NCI-H774 (cell line): ENCODE measurements at places on chromosomes 5 and 9.
A peak's percentile ranks its signal among the peaks of the same experiment; 100 is the strongest.

DNA sequence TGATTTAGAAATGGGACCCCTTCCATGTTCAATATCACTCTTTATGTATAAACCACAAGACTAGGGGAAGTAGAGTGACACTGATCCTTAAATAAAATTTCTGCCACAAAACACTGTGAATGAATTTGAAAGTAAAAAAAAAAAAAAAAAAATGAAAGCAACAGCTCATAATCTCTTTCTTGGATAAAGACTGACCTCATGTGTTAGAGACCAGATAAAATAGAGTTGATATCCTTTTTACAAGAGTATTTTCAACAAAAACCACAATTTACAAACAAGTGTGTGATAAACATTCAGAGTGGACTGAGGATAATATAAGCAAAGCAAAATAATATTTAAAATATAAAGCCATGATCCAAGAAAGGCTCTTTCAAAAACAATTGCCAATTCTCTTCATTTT is 180.2 kb downstream of the FBXL17 start:
- no peak for DNase-seq

- no peak for DNase-seq
Measured at GRCh38 chr9:112726428-112726827, 8.5 kb upstream of the INIP start.

GRCh38 chr5:105587963-105588662 is 2025.5 kb upstream of the NUDT12 start:
- DNase-seq: no peak

- no peak for DNase-seq
Measured at GRCh38 chr5:54469622-54470021, 14.1 kb downstream of the HSPB3 start.

GRCh38 chr5:10246761-10247160 is 2.9 kb downstream of the ATPSCKMT start:
- DNase-seq: no peak

GRCh38 chr9:70679845-70680244 is 265.4 kb upstream of the KLF9 start:
- DNase-seq: no peak

GRCh38 chr9:134318481-134318891 is 7.8 kb upstream of the RXRA start:
- no peak for DNase-seq

- no peak for DNase-seq
Measured at GRCh38 chr9:78463750-78464149, 166.8 kb downstream of the PSAT1 start.

DNA sequence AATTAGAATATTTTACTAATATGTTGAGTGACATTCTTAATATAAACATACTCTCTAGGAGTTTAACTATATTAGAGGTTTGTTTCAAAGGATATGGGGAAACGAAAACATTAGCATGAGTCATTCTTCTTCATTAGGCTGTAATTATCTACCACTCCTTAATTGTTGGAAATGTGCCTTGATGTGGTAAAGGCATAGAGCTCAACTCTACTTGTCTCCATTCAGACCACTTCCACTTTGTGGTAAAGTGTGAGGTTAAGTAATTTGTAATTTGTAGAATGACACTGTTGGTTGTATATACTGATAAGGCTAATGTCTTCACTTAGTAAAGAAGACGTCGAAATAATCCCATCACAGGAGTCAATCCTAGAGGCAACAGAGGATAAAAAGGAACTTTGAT is 58.1 kb downstream of the HAPLN1 start:
- no peak for DNase-seq

- no peak for DNase-seq
Measured at GRCh38 chr5:172664018-172664417, 23.0 kb downstream of the NEURL1B start.

DNA sequence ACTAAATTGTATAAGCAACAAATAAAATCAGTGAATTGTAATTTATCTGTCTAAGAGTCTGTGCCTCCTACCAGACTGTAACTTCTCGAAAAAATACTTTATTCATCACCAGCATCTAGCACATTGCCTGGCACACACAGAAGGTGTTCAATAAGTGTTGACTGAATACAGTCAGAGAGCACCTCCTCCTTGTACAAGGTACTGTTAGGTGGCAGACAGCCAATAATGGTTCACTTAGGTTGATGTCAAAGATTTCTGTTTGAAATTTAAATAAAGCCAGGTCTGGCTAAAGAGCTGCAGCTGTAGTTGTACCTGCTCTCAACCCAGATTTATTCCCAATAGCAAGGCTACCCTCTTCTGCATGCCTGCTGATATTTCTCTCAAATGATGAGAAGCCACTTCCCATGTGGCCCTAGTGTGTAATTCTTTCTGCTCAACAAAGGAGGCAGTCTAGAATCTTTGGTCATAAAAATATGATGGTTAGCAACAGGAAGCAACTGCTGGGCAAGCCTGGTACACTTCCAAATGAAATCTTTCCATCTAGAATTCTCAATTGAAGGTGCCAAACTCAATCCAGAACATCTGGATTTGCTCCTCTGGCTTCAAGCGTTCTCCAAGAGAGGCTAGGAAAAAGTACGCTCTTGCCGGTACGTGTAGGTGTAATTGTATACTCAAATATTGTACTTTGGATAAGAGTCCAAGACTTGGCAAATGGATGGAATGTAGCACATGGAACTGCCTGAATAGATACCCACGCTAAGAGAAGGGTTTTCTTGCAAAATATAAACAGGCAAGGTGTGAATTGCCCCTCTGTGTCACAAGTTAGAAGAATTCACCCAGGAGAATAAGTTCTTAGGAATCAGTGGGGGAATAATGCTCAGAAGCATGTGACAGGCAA is 95.6 kb downstream of the NR6A1 start:
- no peak for DNase-seq

DNA sequence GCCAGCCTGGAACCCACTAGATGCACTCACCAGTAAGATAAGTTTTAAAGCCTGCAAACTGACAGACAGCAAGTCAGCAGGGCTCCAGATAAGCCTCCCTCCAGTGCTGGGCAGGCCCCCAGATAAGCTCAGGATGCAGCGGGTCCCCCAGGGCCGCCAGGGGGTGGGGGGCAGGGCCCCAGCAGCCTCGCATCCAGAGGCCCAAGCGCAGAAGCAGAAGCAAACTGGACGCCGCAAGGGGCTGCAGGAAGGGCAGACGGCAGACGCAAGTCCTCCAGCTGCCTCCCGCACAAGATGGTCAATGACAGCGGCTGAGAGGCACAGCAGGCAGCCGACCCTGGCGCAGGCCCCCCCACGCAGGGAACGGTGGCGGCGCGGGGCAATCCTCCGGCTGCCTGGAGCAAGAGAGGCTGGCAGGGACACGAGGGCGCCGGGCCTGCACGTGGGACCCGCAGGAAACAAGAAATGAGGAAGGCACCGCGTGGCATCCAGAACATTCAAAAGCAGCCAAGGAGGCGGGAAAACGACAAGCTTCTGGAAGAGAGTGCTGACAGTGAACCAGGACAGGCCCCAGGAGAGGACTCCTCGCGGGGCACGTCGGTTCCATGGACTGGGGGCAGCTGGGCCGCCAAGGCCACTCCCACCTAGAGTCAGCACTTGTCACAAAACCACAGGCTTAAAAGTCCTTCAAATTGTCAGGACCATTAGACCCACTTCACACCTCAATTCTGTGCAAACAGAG is 49.8 kb downstream of the ROR2 start:
- peak; percentile 54 for DNase-seq

DNA sequence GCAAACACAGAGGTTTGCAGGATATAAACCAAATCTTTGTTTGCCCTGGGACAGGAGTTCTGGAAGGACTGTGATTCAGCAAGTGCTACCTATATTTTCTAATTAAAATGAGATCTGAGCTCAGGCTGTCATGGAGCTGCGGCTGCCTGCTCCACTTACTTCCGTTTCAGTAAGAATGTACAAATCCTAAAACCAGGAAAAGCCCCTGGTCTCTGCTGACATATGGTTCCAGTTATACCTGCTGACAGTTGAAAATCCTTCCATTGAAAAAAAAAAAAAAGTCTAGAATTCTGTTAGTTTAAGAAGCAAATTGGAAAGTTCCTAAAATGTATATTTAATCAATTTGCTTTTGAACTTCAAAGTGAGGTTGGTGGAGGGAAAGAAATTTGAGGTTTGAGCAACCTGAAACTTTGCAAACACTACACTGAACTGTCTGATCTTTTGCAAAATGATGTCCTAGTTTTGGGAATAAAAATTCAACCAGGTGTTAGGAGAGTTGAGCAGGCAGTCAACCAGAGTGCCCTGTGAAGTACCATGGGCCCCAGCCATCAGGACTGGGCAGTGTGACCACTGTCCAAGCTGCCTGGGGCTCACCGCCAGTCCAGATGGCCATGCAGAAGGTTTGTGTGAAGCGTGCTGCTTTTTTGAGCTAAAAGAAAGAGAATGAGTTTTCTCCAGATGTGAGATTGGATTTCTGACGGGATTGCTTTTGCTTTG is 50.6 kb downstream of the SHB start:
- DNase-seq: no peak

DNA sequence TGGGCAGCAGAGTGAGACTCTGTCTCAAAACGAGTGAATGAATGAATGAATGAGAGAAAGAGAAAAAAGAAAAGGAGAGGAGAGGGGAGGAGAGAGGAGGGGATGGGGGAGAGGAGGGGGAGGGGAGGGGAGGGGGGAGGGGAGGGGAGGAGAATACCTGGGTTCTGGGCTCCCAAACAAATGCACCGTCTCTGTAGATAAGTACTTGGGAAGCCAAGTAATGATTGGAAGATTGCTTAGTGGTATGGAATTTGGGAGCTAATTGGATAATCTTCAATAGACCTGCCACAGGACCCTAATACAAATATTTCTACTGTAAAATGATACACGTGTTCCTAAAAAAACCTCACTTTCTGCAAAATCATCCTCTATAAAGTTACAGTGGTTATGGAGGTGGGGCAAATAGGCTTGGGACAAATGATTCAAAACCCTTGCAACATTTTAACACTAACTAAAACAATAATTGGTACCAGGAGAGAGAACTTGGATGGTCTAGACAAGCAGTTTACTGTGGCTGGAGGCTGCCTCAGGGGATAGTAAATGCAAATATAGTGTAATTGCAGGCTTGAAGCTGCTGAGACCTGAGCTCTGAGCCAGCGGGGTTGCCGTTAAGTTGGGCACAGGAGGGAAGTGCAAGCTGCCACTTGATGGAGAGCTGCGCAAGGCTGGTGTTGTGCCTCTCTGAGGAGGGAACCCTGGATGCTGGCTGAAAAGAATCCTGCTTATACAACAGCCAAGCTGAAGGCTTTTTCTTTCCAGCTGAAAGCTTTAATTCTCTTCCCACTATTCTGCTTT is 3.5 kb downstream of the HEMGN start:
- DNase-seq: no peak

DNA sequence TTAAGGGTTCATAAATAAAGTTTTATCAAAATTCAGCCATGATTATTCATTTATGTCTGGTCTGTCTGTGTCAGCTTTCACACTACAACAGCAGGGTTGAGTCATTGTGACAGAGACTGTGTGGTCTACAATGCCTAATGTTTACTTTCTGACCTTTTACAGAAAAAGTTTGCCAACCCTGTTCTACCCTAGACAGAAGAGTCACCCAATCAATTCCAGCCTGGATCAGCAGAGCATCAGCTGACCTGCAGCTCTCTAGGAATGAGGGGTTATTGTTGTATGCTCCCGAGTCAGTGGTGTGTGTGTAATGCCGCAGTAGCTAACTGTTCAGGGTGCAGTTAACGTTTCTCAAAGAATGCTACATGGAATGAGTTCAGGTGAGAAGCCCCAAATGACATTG is 87.3 kb downstream of the HRH2 start:
- no peak for DNase-seq

DNA sequence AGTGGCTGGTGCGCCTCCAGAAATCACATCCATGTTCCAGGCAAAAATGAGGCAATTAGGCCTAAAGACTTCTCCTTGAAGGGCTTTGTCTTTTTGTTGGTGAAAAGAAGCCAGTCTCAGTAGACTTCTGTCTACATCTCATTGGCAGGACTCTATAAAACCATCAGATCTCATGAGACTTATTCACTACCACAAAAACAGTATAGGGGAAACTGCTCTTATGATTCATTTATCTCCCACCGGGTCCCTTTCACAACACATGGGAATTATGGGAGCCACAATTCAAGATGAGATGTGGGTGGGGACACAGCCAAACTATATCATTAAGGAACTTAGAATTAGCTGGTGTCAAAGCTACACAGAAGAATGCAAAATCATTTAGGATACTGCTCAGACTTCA is 77.7 kb upstream of the SNX2 start:
- no peak for DNase-seq

DNA sequence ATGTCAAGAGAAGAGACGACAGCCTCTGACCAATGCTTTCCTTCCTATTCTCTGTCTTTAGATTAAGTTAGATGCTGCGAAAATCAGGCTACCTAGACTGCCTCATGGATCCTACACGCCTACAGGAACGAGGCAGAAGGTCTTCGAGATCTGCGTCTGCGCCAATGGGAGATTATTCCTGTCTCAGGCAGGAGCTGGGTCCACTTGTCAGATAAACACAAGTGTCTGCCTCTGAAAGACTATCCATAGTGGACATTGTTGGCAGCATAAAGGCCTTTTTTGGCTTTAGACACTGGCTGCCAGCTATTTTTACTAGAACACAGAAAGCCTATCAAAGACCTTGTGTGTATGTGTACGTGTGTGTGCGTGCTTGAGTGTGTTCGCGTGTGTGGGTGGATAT is 90.9 kb upstream of the PPP1R2B start:
- DNase-seq: no peak

DNA sequence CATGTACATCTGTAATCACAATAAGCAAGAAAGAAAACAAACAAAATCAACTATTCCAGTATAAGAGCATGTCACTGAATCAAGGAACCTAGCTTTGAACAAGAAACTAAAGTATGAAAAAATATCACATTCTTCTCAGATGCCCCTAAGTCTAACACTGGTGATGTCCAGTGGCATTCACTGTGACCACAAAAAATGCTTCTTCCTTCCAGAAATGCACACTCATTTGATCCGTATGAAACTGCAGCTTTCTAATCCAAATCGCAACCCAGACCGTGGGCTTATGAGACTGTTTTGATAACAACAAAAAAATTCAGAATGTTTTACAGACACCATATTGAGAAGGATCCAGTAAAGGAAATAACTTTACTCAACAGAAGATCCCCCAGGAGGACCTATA is 320.1 kb upstream of the TARS1 start:
- no peak for DNase-seq

DNA sequence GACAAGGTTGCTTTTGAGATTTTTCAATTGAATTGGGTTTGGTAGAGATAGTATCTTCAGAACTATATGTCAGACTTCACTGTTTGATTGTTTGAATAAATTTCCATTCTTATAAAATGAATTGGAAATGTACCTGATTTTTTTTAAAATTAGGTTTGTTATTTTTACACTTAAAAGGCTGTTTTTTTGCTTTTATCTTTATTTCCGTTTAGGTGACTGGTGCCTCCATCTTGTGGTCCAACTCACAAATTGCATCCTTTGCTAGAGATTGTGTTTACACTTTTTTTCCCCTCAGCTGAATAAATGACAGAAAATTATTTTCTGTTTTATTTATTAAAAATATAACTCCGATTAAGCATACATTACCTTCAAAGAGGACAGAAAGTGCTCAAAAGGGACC is 15.6 kb downstream of the NDUFAF2 start:
- DNase-seq: no peak

- no peak for DNase-seq
Measured at GRCh38 chr5:139663207-139664085, 15.3 kb downstream of the CXXC5 start.

- no peak for DNase-seq
Measured at GRCh38 chr5:6752236-6752635, 39.0 kb downstream of the TENT4A start.
